Kidney (tissue), 22 donors: ENCODE measurements at places on chromosomes 1 and 21. TPM values are rescaled to one million over a fixed set of nuclear protein-coding genes. Genes with fewer than 3 reads are reported as not detected.

Gene NFIA
- total RNA-seq: 87.5 TPM

Gene LENEP
- total RNA-seq: not detected

GRCh38 chr1:62361431-62361830, 42.2 kb upstream of the KANK4 start:
- no peaks in the 10 kb centered on the region for H3K4me1 ChIP-seq
- no peaks in the 10 kb centered on the region for H3K27me3 ChIP-seq
- no peak overlapping the region for H3K27ac ChIP-seq
- H3K4me3 ChIP-seq: no peak overlapping the region

DNA sequence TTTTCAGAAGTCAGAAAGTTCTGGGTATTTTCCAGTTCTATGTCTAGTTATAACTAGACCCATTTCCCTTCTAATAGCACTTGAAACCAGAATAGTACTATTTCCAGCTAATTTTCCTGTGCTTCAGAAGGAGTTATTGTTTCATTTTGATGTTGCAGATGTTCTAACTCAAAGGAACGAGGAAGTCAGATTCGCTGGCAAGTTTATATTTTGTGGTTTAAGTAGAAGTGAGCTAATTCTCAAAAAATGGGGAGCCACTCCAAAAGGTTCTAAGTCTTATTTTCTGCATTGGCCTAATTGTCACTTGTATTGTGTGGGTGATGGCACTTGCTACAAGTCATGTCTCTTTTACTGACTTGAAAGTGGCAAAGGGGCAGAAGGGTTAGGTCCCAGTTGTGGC, 18.1 kb downstream of the CCDC185 start:
- H3K4me3 ChIP-seq: no peak overlapping the region
- H3K36me3 ChIP-seq: no peaks in the 10 kb centered on the region
- DNase-seq: no peak
- H3K4me1 ChIP-seq: no peaks in the 10 kb centered on the region
- no peaks in the 10 kb centered on the region for H3K27me3 ChIP-seq

GRCh38 chr1:115908565-115909274, 67.6 kb upstream of the SLC22A15 start:
- no peaks in the 10 kb centered on the region for H3K27me3 ChIP-seq
- no peak for DNase-seq
- H3K4me3 ChIP-seq: no peak overlapping the region
- no peaks in the 10 kb centered on the region for H3K36me3 ChIP-seq
- H3K4me1 ChIP-seq: no peaks in the 10 kb centered on the region

GRCh38 chr1:53689223-53689622, 49.7 kb downstream of the GLIS1 start:
- no peak overlapping the region for H3K27ac ChIP-seq
- H3K4me3 ChIP-seq: no peak overlapping the region
- H3K27me3 ChIP-seq: no peaks in the 10 kb centered on the region
- peaks cover 3% of the 10 kb centered on the region for H3K4me1 ChIP-seq

DNA sequence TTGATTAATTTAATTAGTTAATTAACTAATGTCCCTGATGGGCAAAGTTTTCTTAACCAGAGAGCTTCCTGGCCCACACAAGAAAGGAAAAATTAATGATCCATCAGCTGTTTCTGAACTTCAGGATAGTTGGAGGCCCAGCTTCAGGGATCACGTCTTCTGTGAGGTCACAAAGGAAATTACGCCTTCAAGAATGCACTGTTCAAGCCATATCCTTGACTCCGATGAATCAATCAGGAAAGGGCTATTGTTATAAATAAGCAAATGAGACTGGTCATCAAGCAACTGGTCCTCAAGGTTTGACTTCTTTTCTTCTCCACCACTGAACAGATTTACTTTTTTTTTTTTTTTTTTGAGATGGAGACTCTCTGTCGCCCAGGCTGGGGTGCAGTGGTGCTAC, 40.6 kb downstream of the TCP10L start:
- no peaks in the 10 kb centered on the region for H3K27me3 ChIP-seq
- no peaks in the 10 kb centered on the region for H3K4me1 ChIP-seq
- no peak for DNase-seq
- H3K27ac ChIP-seq: no peak overlapping the region
- no peaks in the 10 kb centered on the region for H3K36me3 ChIP-seq
- H3K4me3 ChIP-seq: no peak overlapping the region

- H3K4me3 ChIP-seq: no peak overlapping the region
- H3K36me3 ChIP-seq: no peaks in the 10 kb centered on the region
- DNase-seq: no peak
Observed at GRCh38 chr1:97764991-97765390, 155.8 kb downstream of the DPYD start.

DNA sequence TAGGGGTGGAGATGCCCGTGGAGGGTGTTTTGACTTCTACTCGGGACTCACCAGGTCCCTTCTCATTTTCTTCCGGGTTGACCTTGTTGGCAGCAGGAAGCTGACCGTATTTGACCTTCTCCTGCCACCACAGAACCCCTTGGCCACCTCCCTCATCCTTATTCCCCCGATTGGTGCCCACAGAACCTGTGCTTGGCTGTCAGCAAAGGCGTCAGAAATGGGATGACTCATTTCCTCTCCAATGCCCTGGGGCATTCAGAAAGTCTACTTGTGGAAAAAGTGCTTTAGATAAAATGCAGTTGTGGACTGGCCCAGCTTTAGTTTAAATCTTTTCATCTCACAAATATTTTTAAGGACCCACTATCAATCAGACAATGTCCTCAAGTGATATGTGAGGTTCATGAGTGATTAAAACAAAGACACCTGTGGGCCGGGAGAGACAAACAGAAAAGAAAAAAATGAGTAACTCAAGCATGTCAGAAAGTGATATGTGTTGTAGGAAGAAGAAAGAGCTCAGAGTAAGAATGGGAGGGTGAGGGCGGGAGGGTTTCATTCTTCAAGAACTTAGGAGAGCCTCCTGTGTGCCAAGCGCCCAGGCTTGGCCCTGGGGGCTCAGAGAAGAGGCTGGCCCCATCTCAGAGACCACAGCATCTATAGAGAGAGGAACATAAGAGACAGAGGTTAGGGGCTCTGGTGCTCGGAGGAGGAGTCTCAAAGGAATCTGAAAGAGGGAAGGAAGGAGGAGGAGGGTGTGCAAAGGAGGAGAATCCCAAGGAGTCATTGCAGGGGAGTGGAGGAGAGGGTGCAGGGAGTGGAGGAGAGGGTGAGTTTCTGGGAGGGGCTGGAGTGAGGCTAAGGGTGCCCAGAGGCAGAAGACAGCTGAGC, 221.6 kb upstream of the VAMP3 start:
- no peak overlapping the region for H3K4me3 ChIP-seq
- H3K27me3 ChIP-seq: no peaks in the 10 kb centered on the region
- H3K36me3 ChIP-seq: no peaks in the 10 kb centered on the region

DNA sequence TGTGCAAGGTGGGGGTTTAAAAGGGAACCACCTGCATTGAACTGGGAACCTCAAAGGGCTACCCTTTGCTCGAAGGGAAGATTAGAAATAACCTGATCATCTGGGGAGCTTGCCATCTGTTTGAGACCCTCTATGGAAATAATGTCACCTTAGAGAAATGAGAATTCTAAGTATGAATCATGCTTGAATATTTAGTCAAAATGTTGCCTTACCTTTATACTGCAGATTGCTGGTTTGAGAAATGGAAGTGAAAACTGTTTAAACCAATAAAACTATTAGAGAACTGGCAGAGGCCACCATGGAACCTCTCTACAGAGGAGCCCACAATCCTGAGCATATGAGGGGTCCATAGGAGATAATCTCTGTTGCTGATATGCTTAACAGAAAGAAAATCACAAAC, 131.2 kb upstream of the FAM78B start:
- no peak for DNase-seq
- H3K36me3 ChIP-seq: no peaks in the 10 kb centered on the region
- no peak overlapping the region for H3K27ac ChIP-seq
- H3K4me1 ChIP-seq: no peaks in the 10 kb centered on the region

DNA sequence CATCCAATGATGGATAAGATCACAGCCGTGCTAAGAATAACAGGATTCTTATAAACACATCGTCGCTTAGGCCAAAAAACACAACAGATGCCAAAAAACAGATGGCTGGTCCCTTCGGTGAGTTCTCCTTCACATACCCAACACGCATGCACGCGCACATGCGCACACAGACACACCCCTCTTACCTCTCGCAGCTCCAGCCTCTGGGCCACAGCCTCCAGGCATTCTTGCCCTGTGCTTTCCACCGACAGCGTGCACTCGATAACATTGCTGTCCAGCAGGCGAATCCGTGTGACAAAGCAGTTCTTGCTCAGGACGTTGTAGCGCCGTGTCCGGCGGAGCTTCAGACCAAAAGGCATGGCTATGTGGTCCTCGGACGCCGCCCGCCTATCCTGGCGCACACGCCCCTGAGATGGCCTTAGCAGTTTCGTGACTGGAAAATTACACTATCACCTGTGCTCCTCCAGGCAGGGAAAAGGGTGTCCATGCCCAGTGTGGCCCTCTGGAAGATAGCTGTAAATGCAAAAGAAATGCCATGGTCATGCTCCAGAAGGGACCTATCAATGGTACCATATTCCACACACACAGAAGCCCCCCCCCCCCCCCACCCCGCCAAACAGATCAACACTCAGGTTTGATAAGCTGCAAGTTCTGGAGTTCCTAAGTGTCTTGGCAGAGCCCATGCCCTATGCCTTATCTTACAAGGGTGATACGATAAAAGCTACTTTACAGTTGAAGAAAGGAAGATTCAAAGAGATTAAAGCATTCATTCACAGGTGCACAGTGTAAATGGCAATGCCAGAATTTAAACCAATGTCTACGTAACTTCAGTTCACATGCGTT, 86.7 kb downstream of the PTPN14 start:
- H3K27ac ChIP-seq: no peak overlapping the region
- H3K4me1 ChIP-seq: no peaks in the 10 kb centered on the region
- DNase-seq: peak; percentile 72
- H3K36me3 ChIP-seq: peaks cover 2% of the 10 kb centered on the region
- H3K4me3 ChIP-seq: no peak overlapping the region
- no peaks in the 10 kb centered on the region for H3K27me3 ChIP-seq
